Ascending aorta (tissue), 2 donors: ENCODE measurements at places on chromosomes 4 and X.

GRCh38 chr4:48509543-48509942, 19.5 kb downstream of the ZAR1 start:
- DNase-seq, result no peak

GRCh38 chrX:129115935-129116334, 407.4 kb downstream of the SMARCA1 start:
- DNase-seq, result no peak

DNA sequence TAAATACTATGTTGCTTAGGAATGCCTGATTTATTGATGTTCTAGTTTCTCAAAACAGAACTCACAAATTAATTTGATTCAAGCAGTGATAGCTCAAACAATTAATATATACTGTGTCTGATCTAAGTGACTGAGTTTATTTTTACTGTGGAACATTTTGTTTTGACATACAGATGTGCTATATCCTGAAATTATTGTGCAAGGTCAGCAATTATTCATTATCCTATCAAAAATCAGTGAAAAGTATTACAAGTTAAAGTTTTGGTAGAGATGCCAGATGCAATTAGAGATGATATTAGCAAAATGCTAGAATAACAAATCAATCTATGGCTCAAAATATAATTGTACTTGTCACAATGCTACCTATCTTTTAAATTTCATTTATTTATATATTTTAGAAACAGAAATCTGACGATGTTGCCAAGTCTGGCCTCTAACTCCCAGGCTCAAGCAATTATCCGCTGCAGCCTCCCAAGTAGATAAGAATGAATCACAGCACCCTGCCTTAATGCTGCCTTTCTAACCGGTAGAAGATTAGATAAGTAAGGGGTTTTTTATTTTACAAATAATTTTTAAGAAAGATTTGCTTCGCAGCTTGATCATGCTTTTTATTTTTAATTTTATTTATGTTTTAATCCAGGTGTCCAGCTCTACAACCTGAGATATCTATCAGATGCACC, 825.5 kb upstream of the NDST4 start:
- DNase-seq, result no peak

- DNase-seq, result no peak
These were observed 33.4 kb downstream of the TAPT1 start for GRCh38 chr4:16192631-16193518.

DNA sequence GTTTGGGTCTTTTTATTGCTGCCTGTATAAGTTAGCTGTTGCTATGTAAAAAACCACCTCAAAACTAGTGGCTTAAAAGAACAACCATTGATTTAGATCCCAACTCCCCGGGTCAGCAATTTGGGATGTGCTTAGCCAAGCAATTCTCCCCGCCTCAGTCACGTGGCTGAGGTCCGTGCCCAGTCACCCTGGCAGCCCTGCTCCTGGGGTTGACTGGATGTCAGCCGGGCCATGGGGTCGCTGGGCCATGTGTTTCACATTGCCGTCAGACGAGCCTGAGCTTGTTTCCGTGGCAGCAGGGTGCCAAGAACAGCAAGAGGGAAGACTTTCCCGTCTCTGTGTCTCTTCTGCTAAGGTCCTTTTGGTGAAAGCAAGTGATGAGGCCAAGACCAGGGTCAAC, 345.7 kb upstream of the FAT1 start:
- no peak for DNase-seq

GRCh38 chr4:101801958-101802357, 11.4 kb downstream of the BANK1 start:
- no peak for DNase-seq

DNA sequence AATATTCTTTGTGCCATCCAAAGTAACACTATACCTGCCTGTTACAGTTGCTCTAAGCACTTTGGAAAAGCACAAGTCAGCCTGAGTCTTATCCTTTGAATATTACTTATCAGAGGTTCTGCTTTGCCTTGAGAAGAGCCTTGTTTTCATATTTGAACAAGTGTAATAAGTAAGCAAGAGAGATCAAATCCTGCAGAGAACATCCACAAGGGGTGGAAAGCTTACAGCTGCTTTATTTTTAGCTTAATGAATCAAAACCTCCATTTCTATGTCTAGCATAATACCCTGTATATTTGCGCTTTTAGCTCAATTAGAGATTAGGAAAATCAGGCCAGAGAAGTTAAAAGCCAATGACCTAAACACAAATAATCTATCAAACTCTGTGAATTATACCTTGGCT, 139.8 kb downstream of the CDS1 start:
- DNase-seq, result no peak

GRCh38 chr4:5773271-5773555, 62.2 kb downstream of the EVC start:
- no peak for DNase-seq

DNA sequence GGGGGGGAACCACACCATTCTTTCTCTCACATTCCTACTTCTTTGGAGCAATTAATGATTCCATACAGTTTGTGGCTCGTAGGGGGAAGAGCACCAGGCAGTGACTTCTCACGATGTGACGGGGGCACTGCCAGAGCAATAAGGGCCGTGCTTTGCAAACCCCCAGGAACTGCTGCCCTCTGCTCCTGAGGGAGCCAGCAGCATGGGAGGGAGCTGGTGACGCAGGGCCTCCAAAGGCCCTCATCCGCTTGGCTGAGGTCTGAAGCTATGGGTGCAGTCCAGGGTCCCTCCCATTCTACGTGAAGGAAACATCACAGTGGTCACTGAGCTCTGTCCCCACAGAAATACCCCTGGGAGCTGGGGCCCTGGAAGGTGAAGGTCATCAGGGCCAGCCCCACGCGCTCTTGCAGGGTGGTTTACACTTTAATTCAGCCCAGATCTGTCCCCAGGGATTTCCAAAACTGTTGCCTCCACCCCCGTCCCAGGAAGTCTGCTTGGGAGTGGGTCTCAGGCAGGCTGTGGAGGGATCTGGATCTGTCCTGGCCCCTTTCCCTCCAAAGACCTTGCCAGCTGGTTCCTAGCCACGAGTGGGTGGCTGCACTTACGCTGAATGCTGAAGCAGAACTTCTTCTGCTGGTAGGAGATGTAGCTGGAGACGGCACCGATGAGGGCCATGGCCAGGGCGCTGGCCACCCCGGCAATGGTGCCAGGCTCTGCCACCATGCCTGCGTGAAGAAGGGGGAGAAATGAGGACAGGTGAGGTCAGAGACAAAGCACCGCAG, 82.6 kb downstream of the MTMR1 start:
- no peak for DNase-seq

DNA sequence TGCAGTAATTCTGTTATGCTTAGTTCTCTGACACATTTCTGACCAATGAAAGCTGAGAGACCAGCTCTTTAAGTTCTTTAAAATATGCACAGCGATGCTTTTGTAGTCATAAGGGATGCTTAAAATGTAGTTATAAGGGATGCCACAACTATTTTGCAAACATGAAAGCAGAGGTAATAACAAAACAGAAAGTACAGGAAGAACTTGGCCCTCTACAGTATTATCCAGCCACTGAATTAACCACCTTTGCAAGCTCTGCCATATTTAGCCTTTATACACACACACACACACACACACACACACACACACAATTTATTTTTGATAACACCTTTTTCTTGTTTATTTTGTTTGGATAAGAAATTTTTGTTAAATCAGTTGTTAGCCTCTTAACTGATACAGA, 590.0 kb downstream of the FAT4 start:
- DNase-seq, result no peak

- no peak for DNase-seq
These were observed 245.4 kb downstream of the ADGRL3 start for GRCh38 chr4:61445374-61446063.

DNA sequence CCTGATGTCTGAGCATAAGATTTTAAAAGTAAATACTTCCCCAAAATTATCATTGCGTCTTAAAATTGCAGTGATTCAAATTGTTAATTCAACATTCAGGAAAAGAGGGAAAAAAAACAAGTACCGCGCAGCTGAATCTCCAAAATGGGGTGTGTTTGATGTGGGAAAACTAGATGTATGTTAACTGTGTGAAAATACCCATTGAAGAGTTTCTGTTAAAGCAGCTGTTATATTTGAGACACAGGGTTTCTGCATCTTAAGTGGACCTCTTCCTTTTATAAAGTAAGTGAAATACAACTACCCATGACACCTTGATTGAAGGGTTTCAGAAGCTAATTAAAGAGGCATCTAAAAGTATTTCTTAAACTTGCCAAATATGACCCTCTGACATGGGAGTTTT, 1186.1 kb downstream of the NLGN4X start:
- DNase-seq, result no peak

GRCh38 chr4:153013202-153013977, 77.3 kb downstream of the FHDC1 start:
- no peak for DNase-seq

GRCh38 chr4:188262464-188262863, 123.2 kb downstream of the TRIML1 start:
- DNase-seq, result no peak

- no peak for DNase-seq
These were observed 66.5 kb upstream of the PAGE1 start for GRCh38 chrX:49762175-49762720.

- DNase-seq, result no peak
These were observed 28.5 kb downstream of the PHEX start for GRCh38 chrX:22060415-22061280.

DNA sequence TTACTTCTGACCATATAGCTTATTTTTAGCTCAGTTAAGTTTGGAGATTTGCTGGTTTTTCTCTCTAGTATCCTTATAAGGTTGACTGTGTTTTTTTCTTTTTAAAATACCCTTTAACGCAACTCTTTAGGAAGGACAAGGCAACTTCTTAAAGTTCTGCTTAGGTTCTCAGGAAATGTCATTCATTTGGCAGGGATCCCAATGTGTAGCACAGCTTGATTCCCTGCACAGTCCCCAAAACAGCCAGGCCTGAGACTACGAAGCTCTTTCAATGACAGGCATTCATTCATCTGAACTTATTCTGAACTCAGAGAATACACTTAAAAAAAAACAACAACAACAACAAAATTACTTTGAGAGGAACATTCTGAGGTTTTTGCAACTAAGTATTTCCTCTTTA, 1765.8 kb downstream of the PCDH7 start:
- no peak for DNase-seq

DNA sequence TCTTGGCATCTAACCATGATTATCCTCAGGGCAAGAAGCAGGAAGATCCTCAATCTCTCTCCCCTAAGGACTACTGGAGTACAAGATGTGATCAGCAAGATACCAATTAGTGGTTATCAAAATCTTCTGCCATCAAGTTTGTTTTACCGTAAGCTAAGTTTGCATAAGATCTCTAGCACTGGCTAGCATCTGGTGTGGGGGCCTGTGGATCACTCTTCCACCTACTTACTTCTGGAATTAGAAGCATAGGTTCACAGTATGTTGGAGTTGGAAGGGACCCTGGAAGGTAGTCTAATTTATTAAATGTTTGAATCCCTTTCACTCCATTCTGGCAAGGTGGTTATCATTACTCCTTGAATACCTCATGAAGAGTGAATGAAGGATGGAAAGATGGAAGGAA, 93.3 kb upstream of the BANK1 start:
- no peak for DNase-seq

DNA sequence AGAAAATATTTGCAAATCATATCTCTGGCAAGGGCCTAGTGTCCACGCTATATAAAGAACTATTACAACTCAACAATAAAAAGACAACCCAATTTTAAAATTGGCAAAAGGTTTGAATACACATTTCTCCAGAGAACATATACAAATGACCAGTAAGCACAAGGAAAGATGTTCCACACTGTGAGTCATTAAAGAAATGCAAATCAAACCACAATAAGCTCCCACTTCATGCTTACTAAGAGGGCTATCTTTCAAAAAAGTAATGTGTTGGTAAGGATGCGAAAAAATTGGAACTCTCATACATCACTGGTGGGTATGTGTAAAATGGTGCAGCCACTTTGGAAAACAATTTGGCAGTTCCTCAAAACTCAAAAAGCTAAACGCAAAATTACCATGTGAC, 884.0 kb upstream of the INTU start:
- DNase-seq, result no peak

- no peak for DNase-seq
These were observed 5.8 kb upstream of the TET2 start for GRCh38 chr4:105140684-105141490.

GRCh38 chr4:1783970-1784369, 9.1 kb upstream of the FGFR3 start:
- no peak for DNase-seq

- DNase-seq, result no peak
These were observed 969.1 kb upstream of the PCDH10 start for GRCh38 chr4:132180020-132180427.

DNA sequence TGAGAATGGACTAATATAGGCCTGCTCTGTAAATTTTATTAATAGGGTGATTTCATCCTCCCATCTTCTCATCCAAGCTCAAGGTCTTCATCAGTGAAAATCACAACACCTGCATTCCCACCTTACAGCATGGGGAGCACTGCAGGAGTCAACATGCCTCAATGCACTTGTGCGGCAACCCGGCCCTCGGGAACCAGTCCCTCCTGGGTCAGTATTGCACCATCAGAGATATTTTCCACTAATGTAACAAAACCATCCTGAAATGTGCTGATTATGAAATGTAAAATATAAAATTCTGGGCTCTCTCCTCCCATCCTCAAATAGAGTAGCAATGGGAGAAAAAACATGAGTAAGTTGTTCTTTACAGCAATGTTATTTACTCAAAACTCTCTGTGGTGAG, 13.0 kb downstream of the USP46 start:
- no peak for DNase-seq

DNA sequence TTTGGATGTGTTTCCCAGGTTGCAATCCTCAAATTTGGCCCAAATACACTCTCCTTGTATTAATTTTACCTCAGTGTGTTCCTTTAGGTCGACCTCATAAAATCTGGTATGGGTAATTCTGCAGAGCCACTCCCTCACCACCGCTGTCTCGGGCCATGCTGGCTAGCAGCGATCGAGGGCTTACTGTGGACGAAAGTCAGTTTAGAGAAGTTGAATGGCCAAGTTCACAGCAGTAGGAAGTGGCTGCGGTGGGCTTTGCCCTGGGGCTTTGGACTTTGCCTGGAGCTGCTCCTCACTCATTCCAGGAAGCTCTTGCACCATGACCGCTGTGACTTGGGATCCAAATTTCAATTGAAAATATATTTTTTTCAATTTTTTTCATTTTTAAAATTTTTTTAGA, 19.6 kb downstream of the TMEM187 start:
- DNase-seq, result no peak

DNA sequence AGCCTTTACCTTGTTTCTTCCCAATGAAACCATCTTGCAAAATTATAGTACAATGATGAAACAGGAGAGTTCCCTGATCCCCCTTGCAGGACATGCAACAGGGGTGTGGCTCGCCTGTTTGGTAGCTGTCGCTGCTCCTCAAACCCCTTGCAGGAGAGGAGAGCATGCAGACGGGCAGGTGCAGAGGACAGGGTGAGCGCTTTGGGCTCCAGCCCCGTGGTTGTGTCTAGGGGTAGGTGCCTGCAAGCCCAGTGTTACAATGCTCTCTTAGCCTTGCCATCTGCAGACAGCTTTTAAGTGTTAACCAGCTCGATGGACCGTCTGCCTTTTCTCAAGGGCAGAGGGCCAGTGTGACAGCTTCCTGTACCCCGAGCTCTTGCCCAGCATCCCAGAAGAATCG, 102.0 kb downstream of the TAB3 start:
- no peak for DNase-seq

DNA sequence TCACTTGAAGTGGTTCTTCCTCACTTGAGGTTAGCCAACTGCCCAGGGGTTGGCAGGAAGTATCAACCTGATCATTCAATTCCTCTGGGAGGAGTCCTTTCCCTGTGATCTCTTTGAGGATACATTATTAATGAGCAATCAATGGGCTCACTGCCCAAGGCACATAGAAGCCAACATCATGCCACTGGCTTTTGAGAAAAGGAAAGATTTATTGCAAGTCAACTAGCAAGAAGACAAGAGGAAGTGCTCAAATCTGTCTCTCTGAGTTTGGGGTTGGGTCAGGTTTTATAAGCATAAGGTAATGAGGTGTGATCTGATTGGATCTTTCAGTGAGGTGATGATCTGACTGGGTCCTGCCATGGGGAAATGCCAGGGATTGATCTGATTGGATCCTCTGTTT, 39.6 kb downstream of the FGFBP1 start:
- DNase-seq, result no peak
